Cerebellar nuclear complex (tissue), 1 donor: ENCODE measurements at places on chromosomes 2 and 18.

- no peak for DNase-seq
Measured at GRCh38 chr2:24040511-24040910, 6.7 kb downstream of the WDCP start.

DNA sequence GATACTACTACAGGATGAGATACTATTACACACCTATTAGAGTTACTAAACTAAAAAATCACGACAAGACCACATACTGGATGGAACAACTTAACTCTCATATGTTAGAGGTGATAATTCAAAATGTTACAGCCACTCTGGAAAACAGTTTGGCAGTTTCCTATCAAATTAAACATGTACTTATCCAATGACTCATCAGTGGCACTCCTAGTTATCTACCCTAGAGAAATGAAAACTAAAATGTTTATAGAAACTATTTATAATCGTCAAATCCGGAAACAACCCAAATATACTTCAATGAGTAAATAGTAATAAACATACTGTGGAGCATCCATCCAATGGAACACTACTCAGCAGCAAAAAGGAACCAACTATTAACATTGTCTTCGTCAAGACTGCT, 137.0 kb upstream of the RBBP8 start:
- DNase-seq, result no peak

DNA sequence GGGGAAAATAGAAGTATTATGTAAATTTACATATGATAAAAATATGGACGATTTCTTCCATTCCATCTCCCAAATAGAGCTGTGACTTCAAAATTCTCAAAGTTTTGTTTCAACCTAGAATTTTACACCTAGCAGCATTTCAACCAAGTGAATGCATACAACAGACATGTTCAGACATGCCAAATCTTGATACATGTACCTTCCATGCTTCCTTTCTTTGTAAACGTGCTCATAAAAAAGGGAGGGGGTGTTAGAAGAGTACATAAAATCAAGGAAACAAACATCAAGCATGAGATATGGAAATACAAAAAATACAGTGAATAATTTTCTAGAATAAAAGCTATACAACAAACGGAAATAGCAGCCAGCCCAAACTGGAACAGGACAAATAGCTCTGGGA, 974.2 kb downstream of the ERBB4 start:
- DNase-seq, result no peak

DNA sequence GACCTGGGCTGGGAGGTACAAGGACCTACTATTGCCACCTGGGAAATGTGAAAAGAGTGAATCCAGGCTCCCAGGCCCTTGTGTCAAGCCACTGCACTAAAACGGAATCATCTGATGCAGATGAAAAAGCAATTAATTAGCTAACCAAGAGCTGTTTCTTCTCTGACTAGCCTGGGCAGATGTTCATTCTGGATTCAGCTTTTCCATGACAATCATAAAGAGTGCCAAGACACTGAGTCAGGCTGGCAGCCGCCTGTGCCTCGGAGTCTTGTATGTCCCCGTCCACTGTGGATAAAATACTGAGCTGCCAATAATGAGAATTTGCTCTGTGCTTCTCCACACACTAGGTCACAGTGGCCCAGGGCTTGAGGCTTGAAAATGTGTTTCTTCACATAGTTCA, 21.7 kb upstream of the LCLAT1 start:
- DNase-seq, result no peak

GRCh38 chr18:52433797-52434196, 93.8 kb downstream of the DCC start:
- no peak for DNase-seq

DNA sequence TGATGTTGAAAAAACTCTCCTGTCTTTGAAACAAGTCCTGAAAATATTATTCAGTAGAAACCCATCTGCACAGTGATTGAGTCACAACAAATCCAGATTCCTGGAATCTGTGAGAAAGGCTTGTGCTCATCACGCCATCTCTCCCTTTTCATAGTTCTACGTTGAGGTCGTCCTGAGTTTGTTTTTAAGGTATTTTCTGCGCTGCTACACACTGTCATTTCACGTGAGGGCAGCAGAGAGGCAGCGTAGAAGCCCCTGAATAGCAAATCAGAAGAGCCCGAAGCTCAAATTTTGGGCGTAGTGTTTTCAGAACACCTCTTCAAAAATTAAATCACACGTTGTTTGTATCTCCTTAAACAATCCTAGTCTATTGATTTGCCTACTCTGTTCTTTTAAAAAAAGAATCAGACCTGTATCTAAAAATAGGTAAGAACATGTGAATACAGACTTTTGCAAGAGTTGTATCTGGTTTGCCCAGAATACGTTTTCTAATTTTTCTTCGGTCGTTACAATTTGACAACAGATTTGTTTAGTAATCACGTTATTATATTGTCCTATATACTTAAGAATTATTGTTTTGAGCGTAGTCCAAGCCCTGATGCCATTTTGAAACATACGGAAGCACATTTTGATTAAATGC, 61.6 kb upstream of the SLC38A11 start:
- no peak for DNase-seq

GRCh38 chr2:95578539-95578938, 13.3 kb upstream of the TRIM43 start:
- no peak for DNase-seq

DNA sequence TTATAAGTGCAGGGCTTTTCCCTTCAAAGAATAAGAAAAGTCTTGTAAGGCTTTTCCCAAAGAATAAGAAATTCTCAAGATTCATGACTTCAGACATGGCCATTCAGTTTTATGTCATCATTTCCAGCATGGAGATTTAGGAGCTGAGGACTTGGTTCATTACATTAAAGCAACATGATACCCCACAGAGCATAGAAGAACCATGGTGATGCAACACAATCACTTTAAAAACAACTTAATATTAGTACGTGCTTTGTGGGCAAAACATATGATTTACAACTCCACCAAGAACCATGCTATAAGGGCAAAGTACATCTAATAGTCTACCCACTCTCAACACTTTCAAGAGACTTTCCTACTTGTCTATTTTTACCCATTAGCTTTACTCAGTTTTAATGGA, 214.4 kb downstream of the SRBD1 start:
- no peak for DNase-seq

- no peak for DNase-seq
Measured at GRCh38 chr2:88857274-88857741, 165.8 kb downstream of the RPIA start.

DNA sequence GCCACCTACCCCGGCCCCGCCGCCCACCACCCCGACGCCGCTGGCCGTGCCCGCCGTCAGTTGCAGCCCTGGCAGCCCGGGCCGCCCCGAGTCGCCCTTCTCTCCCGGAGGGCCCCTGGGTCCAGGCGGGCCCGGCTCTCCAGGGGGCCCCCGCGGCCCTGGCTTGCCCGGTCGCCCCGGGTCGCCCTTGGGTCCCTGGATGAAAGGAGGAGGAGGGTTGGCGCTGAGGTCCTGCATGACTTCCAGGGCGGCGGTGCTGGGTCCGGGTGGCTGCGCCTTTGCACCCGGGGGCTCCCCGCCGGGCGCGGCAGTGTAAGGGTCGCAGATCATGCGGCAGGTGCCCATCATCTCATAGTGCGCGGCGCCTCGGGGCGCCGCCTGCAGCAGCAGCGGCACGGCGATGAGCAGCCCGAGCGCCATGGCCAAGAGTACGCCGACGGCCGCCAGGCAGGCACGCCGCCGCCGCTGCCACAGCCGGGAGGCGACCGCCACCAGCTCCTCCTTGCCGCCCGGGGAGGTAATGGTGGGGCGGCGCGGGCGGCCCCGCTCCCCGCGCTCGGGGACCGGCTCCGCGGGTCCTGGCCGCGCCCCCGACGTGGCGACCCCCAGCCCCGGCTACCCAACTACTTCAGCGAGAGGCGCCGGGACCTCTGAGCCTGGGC, 570 bp downstream of the C1QL2 start:
- DNase-seq, result no peak
